Stomach (tissue), 19 donors: ENCODE measurements at places on chromosomes 3 and 15. TPM values are rescaled to one million over a fixed set of nuclear protein-coding genes. Genes with fewer than 3 reads are reported as not detected.
A peak's percentile ranks its signal among the peaks of the same experiment; 100 is the strongest.

WNT5A gene
- 10.9 TPM for total RNA-seq

CLDN11 gene
- total RNA-seq, result 7.0 TPM

DNA sequence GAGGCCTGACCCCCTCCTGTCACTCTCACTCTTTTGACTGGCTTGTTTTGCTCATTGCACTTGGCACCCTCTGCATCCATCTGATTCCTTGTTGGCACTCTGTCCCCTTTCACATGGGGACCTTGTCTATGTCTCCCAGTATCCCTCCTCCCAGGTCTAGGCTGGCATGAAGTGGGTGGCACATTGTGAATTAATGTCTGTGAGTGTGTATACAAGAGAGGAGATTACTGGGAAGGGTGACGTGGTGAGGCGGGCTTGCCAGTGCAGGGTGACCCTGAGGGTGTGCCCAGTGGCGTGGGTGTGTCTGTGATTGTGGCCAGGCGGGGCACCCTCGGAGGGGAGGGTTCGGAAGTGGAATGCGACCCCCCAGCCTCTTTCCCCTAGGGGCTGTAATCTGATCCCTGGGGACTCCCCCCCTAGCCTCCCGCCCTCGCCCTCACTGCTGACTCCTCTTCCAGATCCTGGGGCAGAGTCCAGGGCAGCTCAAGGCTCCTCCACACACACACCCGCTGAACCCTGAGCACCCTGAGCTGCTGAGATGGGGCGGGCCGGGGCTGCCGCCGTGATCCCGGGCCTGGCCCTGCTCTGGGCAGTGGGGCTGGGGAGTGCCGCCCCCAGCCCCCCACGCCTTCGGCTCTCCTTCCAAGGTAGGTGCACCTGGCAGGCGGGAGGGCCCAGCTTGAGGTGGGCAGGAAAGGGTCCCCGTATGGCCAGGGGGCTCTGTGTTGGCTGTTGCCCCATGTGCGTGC is at the start of gene SEMA3B:
Gene SEMA3B, plus strand, starts transcription at position 445 of the 749 bp plus-strand sequence. Its CDS starts 94 bp downstream, at position 539.
- H3K36me3 ChIP-seq, result peaks cover 8% of the 10 kb centered on the region
- H3K27me3 ChIP-seq, result peaks cover 13% of the 10 kb centered on the region
- H3K4me3 ChIP-seq, result peak within 1 kb of the TSS; percentile 52
- peak; percentile 96 for DNase-seq
- H3K4me1 ChIP-seq, result peaks cover 92% of the 10 kb centered on the region

GRCh38 chr3:13947912-13948311 is 68.0 kb upstream of the WNT7A start:
- H3K4me1 ChIP-seq, result no peaks in the 10 kb centered on the region
- no peaks in the 10 kb centered on the region for H3K36me3 ChIP-seq
- no peak overlapping the region for H3K27ac ChIP-seq
- no peak overlapping the region for H3K4me3 ChIP-seq
